ENCODE measurements at places on chromosomes 3 and 15.

GRCh38 chr3:145942052-145942451 lies 218.9 kb downstream of the PLOD2 start:
- H3K36me3 ChIP-seq: no peaks in the 10 kb centered on the region
- H3K27ac ChIP-seq: no peak overlapping the region
- H3K4me3 ChIP-seq: no peak overlapping the region
- DNase-seq: no peak
- H3K27me3 ChIP-seq: no peaks in the 10 kb centered on the region
- H3K4me1 ChIP-seq: no peaks in the 10 kb centered on the region

- peaks cover 55% of the 10 kb centered on the region for H3K27me3 ChIP-seq
- H3K4me1 ChIP-seq: peaks cover 4% of the 10 kb centered on the region
- H3K36me3 ChIP-seq: peaks cover 16% of the 10 kb centered on the region
- DNase-seq: no peak
- no peak overlapping the region for H3K27ac ChIP-seq
Observed at GRCh38 chr3:10474847-10475246, 30.5 kb downstream of the ATP2B2 start.

DNA sequence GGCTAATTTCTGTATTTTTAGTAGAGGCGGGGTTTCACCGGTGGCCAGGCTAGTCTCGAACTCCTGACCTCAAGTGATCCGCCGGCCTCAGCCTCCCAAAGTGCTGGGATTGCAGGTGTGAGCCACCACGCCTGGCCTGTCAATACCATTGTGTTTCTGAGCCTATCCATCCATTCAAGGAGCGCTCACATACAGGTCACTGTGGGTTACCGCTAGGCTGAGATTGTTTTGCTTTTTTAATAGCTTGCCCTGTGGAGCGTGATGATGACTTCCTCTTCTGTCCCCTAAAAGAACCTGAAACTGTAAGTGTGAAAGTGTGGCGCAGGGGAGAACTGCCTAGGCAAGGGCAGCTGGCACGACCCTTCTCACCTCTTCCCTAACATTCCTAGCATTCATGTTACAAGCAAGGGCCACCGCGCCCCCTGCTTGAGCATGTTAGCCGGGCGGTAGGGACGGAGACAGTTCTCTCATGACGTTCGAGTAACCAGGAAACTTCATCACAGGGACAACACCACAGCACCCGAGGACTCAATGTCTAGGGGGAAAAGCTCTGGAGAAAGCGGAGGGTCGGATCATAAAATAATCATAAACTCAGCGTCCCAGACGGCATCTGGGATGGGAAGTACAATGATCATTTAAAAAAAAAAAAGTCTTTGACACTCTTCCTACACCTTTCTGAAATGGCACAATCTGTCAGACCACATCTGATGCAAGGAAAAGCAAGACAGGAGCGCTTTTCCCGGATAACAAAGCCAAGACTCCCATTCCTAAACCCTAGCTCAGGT lies 790 bp downstream of the LAMP3 start:
- DNase-seq: peak; percentile 87
- H3K4me1 ChIP-seq: peaks cover 18% of the 10 kb centered on the region
- peak overlapping the region; percentile 88 for H3K27ac ChIP-seq
- H3K36me3 ChIP-seq: no peaks in the 10 kb centered on the region

DNA sequence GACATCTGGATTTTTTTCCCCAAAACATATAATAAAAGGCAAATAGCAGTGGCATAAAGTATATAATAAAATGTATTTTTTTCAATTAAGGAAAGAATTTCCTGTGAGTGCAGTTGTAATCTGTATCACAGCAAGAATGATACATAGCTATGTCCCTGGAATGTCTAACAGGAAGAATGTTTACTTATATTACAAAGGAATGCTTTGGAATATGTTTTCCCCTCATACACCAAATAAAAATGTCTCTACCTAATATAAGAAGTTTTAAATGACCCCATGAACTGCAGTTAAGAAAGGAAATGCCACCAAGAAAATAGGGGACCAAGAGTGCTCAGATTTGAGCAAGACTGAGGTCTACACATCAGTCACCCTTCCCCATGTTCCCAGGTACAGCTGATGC lies 38.0 kb upstream of the ATP11B start:
- no peak for DNase-seq
- H3K4me3 ChIP-seq: no peak overlapping the region
- H3K27ac ChIP-seq: no peak overlapping the region
- H3K27me3 ChIP-seq: peaks cover 11% of the 10 kb centered on the region

GRCh38 chr15:84789762-84790161 lies 27.4 kb upstream of the ALPK3 start:
- no peak overlapping the region for H3K4me3 ChIP-seq
- H3K36me3 ChIP-seq: peaks cover 30% of the 10 kb centered on the region
- DNase-seq: no peak
- H3K4me1 ChIP-seq: peaks cover 30% of the 10 kb centered on the region

GRCh38 chr3:195149292-195150030 lies 121.5 kb downstream of the XXYLT1 start:
- H3K27me3 ChIP-seq: no peaks in the 10 kb centered on the region
- H3K4me1 ChIP-seq: peaks cover 64% of the 10 kb centered on the region
- H3K27ac ChIP-seq: no peak overlapping the region
- no peak for DNase-seq

GRCh38 chr3:168828943-168829342 lies 733.2 kb upstream of the GOLIM4 start:
- no peaks in the 10 kb centered on the region for H3K4me1 ChIP-seq
- no peaks in the 10 kb centered on the region for H3K27me3 ChIP-seq
- no peaks in the 10 kb centered on the region for H3K36me3 ChIP-seq
- H3K27ac ChIP-seq: no peak overlapping the region

GRCh38 chr3:17672506-17672905 lies 69.9 kb downstream of the TBC1D5 start:
- no peak overlapping the region for H3K4me3 ChIP-seq
- H3K27me3 ChIP-seq: no peaks in the 10 kb centered on the region
- no peak for DNase-seq
- H3K4me1 ChIP-seq: no peaks in the 10 kb centered on the region
- H3K27ac ChIP-seq: peak overlapping the region; percentile 47
- H3K36me3 ChIP-seq: no peaks in the 10 kb centered on the region

DNA sequence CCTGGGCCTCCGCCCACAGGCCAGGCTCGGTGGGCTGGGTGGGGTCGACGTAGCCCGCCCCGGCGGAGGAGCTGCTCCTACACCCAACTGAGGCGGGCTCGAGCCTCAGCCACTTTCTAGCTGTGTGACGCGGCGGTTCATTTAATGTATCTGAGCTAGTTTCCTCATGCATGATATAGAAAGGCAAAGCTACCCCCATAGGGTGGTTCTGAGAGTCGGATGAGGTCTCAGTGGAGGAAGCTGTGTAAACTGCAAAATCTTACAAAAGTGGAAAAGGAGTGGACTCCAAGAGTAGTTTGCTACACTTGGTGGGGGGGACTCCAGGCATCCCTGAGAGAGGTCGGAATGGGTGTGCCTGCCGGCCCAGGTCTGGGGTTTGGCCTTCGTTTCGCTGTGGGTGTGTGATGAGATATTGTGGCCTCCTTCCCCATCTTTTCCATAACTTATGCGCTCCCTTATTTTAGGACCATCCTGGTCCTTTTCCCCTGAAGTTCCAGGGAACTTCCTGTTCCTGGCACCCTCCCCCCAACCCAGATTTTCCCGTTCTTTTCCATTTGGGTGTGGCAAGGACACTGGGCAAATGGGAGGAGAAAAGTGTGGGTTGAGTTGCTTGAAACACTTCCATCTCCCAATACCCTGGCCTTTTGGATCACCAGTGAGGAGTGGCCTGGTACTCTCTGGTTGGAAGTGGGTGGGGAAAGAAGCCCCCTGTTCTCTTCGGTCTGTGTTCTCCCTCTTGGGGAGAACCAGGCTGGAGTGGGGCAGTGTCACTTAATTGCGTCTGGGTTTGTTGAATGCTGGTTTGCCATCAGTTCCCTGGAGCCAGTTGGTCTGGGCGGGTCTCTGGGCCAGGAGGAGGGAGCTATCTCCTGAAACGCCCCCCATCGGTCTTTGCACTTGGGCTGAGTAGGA lies 1.1 kb downstream of the PDIA5 start:
- H3K27me3 ChIP-seq: peaks cover 4% of the 10 kb centered on the region
- H3K4me1 ChIP-seq: peaks cover 18% of the 10 kb centered on the region
- H3K27ac ChIP-seq: no peak overlapping the region

- H3K27ac ChIP-seq: peak overlapping the region; percentile 28
- peaks cover 42% of the 10 kb centered on the region for H3K4me1 ChIP-seq
- peaks cover 15% of the 10 kb centered on the region for H3K36me3 ChIP-seq
- H3K27me3 ChIP-seq: peaks cover 77% of the 10 kb centered on the region
- peak overlapping the region; percentile 4 for H3K4me3 ChIP-seq
Observed at GRCh38 chr15:101496198-101496986, 6.9 kb upstream of the PCSK6 start.

DNA sequence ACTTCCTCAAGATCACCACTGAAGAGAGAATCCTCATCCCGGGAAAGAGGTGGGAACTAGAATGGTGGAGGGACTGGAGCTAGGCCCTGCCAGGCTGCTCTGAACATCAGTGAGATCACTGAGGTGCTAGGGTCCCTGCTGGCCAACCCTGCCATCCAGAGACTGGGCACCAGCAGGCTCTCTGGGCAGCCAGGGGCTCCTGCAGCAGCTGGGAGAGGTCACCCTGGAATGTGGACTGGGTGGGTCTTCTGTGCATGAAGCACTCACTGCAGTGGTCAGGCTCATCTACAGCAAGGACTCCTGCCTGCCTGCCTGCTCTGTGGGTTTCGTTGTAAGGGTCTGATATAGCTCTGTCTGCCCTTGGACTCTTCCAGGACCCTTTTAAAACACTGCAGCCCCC lies 24.9 kb downstream of the ALS2CL start:
- no peak for DNase-seq
- no peaks in the 10 kb centered on the region for H3K36me3 ChIP-seq
- no peak overlapping the region for H3K4me3 ChIP-seq
- peaks cover 6% of the 10 kb centered on the region for H3K27me3 ChIP-seq
- no peak overlapping the region for H3K27ac ChIP-seq
- no peaks in the 10 kb centered on the region for H3K4me1 ChIP-seq
